Stimulated activated naive CD4-positive, alpha-beta T cell treated with Interleukin-2 at 50 U/mL for 16 hours (primary cell): ENCODE measurements at places on chromosomes 1 and 21.

DNA sequence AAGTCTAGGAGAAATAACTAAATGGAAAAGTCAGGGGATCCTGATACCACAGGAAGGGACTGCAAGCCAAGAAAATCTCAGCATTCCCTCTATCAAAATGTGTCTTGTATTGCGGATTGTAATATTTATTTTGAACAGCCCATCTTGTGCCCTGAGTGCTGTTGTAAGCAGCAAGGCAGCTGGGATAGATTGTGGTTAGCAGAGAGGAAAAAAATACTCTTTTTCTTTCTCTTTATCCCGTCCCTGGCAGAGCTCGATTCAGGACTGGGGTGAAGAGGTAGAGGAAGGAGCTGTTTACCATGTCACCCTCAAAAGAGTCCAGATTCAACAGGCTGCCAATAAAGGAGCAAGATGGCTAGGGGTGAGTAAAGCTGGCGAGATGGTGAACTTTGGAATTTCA lies 1.2 kb downstream of the RGL1 start:
- no peak for DNase-seq

- no peak for DNase-seq
These were observed 298.0 kb downstream of the KCTD3 start for GRCh38 chr1:215865060-215865459.

GRCh38 chr1:167168424-167168823 lies 52.3 kb upstream of the POU2F1 start:
- no peak for DNase-seq

DNA sequence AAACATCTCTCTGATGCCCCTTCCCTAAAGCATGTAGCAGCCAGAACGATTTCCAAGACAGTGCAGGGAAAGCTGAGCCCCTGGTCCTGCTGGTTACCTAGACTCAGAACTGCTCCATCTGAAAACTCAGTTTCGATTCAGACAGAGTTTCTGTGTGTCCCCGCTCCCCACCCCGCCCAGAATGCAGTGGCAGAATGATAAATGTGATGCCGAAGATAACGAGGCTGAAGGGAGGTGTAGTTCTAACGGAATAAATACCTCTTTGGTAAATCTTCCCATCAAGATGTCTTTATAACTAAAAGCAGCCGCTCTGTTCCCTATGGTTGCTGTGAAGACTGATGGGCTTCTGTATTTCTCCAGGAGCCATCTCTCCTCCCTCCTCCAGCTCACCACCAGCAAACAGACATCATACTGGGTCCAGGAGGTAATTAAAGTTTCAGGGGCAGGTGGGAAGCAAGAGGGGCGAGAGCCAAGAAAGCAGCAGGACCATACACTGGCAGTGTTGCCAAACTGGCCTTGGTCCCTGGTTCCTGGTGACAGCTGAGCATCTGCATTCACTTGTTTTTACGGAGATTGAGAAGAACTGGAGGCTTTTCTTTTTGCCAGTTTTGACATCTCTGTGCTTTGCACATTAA lies 76.9 kb downstream of the DDX20 start:
- no peak for DNase-seq

DNA sequence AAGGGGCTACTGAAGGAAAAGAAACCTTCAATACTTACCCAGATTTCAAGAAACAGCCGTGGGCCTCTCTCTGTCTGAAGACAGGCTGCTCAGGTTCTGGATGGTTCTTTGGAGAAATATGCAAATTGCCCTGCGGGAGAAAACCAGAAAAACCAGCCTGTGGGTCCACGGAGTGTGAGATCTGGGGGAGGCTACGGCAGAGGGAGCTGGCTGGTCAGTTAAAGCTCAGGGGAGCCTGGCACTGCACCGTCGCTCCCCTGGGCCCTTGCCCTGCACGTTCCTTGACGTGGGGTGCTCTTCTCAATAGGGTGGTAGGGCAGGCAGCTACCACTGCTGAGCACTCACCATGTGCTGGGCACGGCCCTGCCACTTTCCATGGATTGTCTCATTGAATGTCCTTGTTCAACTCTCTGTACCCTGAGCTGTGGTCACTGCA lies 12.7 kb downstream of the TMCO4 start:
- DNase-seq = no peak

- DNase-seq = no peak
These were observed 948 bp downstream of the PRUNE1 start for GRCh38 chr1:151009206-151009587.

GRCh38 chr21:16865632-16866031 lies 647.2 kb upstream of the CXADR start:
- DNase-seq = no peak

GRCh38 chr21:42412636-42412933 lies 8.9 kb downstream of the UBASH3A start:
- no peak for DNase-seq

DNA sequence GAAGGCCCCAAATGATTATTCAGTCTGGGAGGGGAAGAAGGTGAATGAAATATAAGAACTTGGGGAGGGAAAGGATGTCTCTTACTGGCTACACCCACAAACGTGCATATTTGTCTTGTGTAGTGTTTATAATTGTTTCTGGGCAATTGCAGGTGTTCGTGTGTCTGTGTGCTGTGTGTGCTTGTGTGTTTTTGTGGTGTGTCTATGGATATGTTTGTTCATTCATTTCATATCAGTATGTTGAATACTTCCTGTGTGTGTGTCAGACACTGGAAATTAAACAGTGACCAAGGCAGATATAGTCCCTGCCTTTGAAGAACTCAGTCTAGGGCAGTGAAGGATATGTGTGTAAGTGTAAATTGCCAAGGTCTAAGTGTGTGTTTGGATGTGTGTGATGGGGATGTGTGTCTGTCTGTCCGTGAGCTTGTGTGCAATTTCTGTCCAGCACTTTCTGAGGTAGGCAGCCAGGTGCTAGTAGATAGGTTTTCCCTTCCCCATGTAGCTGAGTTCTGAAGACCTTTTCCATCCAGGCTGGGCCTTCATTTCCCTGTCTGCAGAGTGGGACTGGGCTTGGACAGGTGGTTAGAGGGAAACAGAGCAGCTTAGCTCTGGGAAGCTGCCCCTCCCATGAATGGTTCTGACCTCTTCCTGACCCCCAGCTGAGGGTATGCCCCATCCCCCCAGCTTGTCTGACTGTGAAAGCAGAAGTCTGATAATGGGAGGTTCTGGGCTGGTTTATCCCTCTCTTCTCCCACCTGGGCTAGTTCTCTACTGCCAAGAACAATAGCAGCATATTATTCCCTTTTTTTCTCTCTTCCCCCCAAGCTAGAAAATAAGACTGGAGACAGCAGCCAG lies 3.8 kb downstream of the AGO1 start:
- no peak for DNase-seq

GRCh38 chr1:26536081-26536480 lies 6.5 kb downstream of the RPS6KA1 start:
- no peak for DNase-seq

- DNase-seq = no peak
These were observed 318.4 kb downstream of the RPS6KC1 start for GRCh38 chr1:213369465-213369864.
